ENCODE measurements at places on chromosomes 7 and 10. TPM values are rescaled to one million over a fixed set of nuclear protein-coding genes. Genes with fewer than 3 reads are reported as not detected.

ARHGEF5 gene
- 9.1 TPM for polyA plus RNA-seq

PPP1R17 gene
- polyA plus RNA-seq: not detected

EPO gene
- polyA plus RNA-seq: not detected

AKR1D1 gene
- polyA plus RNA-seq: not detected

C10orf105 gene
- not detected for polyA plus RNA-seq

STARD3NL gene
- 26.6 TPM for polyA plus RNA-seq

Data from aorta (tissue), 5 donors.